GM13977 (cell line): ENCODE measurements at places on chromosomes 2 and 18.

DNA sequence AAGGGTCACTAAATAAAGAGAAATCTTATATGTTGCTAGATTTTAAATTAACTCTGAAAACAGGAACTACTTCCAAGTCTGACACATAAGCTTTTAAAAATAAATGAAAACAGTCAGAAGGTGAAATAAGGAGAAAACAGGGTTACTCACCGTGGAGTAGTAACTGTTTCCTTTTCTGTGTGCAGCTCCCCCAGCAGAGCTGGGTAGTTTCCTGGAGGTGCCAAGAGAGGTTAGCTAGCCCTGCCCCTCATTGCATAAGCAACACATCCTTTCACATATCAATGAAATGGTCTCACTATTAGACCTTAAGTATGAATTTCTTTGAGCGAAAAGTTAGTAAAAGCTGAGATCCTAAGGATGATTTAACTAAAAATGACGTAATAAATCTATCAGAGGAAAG, 54.0 kb upstream of the GPR75 start:
- DNase-seq = peak; percentile 56

DNA sequence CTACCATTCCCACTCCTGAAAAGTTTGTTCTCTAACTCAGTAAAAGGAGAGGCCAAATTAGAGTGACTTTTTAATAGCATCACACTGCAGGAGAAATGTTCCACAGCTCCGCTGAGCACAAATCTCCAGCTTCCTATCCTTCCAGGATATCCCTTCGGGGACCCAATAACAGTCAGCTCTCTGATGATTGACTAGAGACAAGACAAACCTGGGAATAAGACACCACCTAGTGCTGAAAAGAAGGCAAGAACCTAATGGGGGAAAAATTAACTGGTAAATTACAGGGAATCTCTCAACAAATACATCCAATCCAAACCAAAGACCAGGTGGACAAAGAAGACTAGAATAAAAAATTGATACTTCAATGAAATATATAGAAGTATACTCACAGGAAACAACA, 977.1 kb upstream of the SOX11 start:
- no peak for DNase-seq

- no peak for DNase-seq
Observed at GRCh38 chr2:196278491-196278911, 107.1 kb upstream of the STK17B start.

GRCh38 chr18:23302851-23303527, 150.1 kb upstream of the RIOK3 start:
- DNase-seq = no peak

DNA sequence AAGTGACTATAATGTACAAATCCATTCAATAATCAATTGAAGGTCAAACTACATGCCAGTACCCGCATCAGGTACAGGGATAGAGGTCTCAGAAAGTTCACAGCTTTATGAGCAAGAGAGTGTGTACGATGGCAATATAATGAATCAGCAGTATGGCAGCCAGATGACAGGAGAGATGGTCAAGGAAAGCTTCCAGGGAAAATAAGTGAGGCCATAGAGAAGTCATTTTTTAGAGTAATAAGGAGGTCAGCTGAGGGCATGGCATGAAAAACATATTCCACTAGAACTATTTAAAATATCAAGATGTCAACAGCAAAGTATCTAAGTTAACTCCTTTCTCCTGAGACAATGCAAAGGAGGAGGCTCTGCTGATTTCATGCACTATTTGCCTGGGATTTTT, 108.0 kb downstream of the SLC8A1 start:
- no peak for DNase-seq

DNA sequence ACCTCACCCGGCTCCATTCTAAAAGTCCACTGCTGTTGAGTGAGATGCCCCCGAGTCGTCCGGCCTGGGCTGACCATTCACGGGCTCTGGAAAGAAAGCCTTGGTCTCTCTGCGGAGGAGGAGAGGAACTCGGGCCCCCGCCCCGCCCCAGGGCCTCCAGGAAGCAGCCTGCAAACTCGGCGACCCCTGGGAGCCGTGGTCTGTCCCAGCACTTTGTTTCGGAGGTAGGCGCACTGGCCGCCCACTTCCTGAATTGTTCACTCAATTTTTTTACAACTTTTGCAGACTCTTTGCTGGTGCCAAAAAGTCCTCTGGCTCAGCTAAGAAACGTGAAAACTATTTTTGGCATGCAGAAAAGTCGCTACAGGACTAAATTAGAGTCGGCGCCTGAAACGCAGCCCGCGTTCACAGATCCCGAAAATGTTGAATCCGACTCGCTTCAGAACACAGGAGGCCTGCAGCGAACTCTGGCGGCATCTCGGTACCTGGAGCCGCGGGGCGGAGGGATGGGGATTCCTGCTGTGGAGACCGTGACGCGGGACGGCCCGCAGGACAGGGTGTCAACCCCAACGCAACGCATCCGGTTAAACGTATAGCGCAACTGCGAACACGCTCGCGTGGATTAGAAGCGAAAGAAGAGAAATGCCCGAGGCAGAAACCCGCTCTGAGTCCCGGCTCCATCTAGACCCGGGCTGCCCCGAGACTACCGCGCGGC, 1.5 kb downstream of the PXDN start:
- DNase-seq = no peak

- DNase-seq = no peak
Observed at GRCh38 chr2:54666634-54667265, 56.7 kb upstream of the EML6 start.

- no peak for DNase-seq
Observed at GRCh38 chr2:47193607-47194006, 38.5 kb upstream of the STPG4 start.

- DNase-seq = no peak
Observed at GRCh38 chr18:73093687-73094250, 226.0 kb upstream of the NETO1 start.

- no peak for DNase-seq
Observed at GRCh38 chr2:10160203-10160955, 37.8 kb downstream of the RRM2 start.

- DNase-seq = no peak
Observed at GRCh38 chr18:22465859-22466457, 48.2 kb upstream of the CTAGE1 start.

DNA sequence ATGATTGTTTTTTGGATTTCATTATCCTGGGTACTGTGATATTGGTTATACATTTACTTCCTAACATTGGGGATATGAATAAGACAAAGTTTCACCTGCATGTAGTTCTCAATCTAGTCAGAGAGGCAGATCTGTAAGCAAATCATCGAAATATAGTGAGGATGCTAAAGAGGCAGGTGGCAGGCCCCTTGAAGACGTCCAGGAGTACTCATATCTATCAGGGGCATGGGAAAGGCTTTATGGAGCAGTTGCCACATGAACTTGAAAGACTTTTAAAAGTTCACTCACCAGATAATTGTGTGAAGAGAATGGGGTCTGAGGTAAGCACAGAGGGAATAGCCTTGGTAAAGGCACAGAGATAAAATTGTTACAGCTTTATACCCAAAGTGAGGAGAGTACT, 78.8 kb downstream of the EHBP1 start:
- DNase-seq = no peak

DNA sequence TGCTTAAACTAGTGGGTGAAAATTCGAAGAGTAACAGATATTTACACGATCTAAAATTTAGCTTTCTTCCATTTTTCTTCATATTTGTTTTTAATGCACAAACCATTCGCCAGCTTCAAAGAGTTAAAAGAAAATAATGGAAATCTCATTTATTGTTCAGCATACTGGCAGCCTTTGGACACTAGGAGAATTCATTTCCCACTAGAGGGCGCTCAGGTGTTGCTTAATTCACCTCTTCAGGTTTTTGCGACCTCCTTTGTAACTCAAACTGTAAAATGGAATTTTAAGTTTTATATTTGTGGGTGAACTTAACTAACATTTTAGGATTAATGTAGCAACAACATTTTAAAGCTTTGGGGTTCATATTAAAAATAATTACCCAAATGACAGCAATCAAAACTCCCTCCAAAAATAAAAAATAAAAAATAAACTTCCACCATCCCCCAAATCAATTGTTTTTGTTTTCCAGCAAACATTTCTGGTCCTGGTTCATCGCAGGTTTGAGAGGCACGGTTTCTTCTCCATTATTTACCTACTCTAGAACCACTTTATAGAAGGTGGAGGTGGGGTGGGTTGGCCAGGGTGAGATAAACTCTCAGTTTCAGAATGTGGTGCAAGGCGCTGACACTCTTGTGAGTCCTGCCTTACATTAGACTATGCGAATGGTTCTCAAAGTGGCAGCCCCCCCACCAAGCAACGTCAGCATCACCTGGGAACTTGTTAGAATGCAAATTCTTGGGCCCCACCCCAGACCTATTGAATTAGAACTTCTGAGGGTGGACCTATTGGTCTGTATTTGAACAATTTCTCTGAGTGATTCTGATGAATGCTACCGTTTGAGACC, 24.7 kb upstream of the PNPT1 start:
- peak; percentile 57 for DNase-seq

DNA sequence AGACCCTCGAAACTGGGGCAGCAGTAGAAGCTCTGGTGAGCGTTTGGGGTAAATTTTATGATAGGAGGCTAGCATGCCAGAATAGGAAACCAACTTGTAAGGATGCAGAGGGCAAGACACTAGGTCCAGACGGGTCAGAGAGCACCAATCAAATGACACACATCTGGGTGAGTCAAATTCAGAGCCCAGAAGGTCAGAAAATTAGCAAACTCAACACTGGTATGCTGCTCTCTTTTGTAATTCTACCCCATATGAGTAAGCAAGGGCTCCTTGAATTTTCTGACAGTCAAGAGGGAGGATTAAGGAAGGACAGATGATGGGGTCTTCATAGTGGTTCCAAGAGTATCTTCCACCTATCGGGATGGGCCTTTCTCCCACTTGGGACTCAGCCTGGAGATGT, 209.8 kb downstream of the BCL2 start:
- no peak for DNase-seq

- DNase-seq = no peak
Observed at GRCh38 chr2:240705204-240705791, 13.6 kb downstream of the AQP12A start.

DNA sequence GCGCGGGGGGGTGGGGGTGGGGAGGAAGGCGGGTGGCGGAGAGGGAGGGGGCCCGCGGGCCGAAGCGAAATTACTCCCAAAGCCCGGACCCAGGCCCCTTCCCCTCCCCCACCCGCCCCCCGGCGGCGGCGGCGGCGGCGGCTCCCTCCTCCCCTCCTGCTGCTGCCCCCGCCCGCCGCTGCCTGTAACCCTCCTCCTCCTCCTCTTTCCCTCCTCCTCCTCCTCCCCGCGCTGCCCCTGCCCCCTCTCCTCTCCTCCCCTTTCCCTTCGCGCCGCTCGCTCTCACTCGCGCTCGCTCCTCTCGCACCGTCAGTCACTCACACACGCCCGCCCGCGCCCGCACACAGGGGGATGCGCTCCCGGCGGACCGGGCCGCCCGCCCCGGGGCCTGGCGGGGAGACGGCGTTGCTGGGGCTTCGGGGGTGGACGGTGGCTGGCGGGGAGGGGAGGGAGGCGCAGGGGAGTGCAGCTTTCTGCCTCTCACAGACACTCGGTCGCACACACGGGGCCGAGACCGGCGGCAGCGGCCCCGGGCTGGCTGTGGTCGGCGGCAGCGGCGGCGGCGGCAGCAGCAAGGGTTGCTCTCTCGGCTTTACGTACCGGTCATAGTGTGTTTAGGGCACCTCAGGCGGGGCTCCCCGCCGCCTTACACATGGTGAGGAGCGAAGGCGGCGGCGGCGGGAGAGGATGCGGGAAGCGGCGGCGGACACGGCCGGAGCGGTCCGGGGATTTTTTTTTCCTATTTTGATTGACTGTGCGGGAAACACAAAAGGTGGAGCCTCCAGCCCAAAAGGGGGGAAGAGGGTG, 405 bp downstream of the SP3 start:
- DNase-seq = peak; percentile 82

GRCh38 chr2:70891572-70892357, 43.9 kb upstream of the ATP6V1B1 start:
- DNase-seq = no peak

DNA sequence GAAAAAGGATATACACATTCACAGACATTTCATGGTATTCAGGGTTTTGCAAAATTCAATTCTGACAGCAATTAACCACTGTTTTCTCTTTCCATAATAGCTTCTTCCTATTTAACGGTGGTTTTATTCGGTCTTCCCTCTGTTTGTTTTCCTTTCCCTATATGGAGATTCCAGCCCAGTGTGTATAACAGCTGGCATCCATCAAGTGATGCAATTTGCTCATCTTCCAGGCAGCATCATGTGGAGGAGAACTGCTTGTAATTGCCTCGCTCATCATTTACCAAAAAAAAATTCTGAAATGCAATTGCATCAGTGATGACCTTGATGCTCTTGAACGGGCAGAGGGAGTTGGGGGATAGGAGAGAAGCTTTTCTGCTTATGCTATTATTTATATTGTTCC, 165.9 kb upstream of the PGAP1 start:
- DNase-seq = no peak

DNA sequence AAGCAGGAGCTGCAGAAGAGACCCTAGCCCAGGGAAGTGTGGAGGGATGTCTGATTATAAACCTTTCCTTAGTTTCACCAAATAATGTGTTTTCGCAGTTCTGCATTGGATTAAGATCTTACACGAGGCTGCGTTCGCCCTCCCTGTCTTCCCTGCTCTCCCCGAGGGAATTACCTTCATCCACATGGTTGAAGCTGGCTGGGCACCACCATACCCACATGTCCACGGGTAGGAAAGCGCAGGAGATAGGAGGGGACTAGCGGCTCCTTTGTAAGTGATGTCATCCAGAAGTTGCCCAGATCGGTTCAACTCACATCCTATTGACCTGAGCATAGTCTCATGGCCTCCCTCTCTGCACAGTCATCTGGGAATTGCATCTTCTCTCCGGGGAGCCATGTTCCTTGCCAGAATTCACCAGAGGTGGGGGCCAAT, 1.1 kb downstream of the TTL start:
- DNase-seq = peak; percentile 50

DNA sequence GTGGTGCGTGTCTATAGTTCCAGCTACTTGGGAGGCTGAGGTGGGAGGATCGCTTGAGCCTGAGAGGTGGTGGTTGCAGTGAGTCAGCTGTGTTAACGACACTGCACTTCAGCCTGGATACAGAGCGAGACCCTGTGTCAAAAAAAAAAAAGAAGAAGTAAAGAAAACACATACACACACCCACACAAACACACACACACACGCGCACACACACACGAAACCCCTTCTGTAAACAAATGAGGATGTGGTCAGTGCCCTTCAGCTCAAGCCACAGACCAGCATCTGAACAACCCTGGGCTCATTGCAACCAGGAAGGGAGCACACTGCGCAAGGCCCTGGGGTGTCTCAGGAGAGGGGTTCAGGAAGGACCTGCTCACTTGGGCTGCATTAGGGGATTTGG, 47.9 kb upstream of the KCNF1 start:
- DNase-seq = peak; percentile 50

DNA sequence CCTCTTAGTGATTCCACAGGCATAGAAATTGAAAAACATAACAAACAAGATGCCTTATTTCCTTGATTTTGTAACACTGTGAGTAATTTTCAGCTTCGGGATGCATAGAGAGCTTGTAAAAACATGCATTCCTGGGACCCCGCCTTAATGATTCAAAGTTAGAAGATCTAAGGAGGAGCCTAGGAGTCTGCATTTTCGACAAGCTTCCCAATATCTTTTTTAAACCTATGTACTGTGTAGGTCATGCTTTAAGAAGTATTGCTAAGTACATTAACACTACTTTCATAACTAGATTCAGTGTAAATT, 109.8 kb upstream of the ZNF516 start:
- DNase-seq = no peak

- no peak for DNase-seq
Observed at GRCh38 chr2:10914272-10914693, 2.5 kb downstream of the KCNF1 start.

GRCh38 chr18:64993695-64994094, 757.1 kb upstream of the CDH7 start:
- DNase-seq = no peak
